G401 (cell line): ENCODE measurements at places on chromosomes 2 and 18. TPM values are rescaled to one million over a fixed set of nuclear protein-coding genes. Genes with fewer than 3 reads are reported as not detected.

The FSIP2 gene
- total RNA-seq = not detected in 2 replicates

The IL36B gene
- total RNA-seq = not detected in 2 replicates

DNA sequence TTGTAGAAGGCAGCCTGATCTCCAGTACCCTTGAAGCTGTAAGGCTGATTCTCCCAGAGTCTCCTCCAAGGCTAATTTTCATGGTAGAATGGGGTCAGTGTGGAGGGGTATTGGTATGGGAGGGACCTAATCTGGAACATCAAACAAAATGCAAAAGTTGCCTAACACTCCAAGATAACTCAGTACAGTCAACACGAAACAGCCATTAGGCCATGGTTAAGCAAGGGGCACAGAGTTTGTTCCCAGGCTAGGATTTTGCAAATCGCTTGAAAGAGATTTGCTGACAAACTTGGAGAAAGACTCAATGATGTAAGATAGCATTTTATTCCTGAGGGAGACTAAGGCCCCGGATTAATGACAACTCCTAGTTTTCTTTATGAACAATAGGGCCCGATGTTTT, 5.4 kb downstream of the PID1 start:
- no peak for DNase-seq

The NGEF gene
- total RNA-seq = 0.31 and 0.75 TPM in 2 replicates

GRCh38 chr2:26534865-26535662, 57.1 kb upstream of the OTOF start:
- no peak for DNase-seq

- no peak for DNase-seq
Measured at GRCh38 chr2:72041638-72042111, 106.0 kb downstream of the CYP26B1 start.

GRCh38 chr18:37577051-37577611, 11.5 kb upstream of the CELF4 start:
- DNase-seq = no peak

The PKP4 gene
- 29.0 and 41.2 TPM in 2 replicates for total RNA-seq

GRCh38 chr2:48715042-48715899, 40.3 kb downstream of the LHCGR start:
- DNase-seq = no peak

DNA sequence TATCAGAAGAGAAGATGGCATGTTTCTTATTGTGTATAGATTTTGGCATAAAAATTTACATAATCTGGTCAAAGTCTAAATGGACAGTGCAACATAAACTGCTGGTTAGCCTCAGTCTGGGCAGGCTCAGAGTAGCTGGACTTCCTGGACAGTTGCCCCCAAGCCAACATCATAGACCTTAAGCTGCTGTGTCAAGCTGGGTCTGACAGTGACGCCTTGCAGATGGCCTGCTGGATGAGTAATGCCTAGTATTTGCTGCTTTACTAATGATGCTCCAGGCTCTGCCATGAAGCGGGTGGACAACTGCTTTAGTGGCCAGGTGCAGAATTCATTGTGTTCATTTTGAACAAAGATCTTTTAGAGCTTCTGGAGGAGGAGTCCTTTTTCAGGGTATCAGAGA, 603.7 kb upstream of the ZEB2 start:
- DNase-seq = no peak

DNA sequence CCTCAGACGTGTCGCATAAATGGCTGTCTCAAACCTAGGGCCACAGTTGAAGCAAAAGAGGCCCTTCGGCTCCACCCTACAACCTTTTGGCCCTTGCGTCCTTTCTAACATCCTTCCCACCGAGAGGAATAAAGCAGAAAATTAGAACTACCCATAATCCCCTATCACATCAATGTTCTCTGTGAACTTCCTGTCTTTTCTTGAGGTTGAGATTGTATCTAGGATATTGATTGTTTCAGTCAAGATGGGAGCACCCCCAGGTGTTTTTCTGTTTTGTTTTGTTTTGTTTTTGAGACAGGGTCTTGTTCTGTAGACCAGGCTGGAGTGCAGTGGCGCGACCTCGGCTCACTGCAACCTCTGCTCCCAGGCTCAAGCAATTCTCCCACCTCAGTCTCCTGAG, 23.6 kb downstream of the INPP5D start:
- DNase-seq = no peak

The KIF5C gene
- total RNA-seq = 9.3 and 10.7 TPM in 2 replicates

The CCDC150 gene
- total RNA-seq = 9.1 and 18.0 TPM in 2 replicates

DNA sequence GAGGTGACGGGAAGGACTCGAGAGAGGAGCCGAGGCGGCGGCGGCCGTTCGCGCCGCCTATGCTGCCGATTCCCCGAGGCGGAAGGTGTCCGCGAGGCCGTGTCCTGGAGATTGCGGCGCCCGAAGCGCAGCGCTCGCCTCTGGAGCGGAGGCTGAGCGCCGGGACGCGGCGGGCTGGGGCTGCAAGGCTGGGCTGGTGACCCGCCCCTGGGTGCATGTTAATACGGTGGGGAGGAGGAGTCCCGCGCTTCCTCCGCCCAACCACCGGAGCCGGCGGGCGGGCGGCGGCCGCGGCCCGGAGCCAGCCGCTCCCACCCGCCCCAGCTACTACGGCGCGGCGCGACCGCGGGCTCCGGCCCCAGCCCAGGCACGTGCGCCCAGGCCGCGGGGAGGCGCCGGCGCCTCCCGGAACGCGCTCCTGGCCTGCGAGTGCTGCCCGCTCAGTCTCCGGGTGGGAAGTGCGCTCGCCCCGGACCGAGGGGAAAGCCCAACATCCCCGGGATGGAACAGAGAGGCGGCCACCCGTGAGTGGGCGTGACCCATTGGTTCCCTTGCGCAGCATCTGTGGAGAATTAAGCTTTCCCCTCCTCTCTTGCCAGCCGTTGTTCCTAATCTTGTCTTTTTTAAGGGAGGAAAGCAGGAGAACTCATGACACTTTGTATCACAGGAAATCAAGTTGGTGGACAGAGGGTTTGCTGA, at the start of gene DLGAP1:
Gene DLGAP1, minus strand, starts transcription at position 195 of the 699 bp plus-strand sequence.
- DNase-seq = peak; percentile 79

DNA sequence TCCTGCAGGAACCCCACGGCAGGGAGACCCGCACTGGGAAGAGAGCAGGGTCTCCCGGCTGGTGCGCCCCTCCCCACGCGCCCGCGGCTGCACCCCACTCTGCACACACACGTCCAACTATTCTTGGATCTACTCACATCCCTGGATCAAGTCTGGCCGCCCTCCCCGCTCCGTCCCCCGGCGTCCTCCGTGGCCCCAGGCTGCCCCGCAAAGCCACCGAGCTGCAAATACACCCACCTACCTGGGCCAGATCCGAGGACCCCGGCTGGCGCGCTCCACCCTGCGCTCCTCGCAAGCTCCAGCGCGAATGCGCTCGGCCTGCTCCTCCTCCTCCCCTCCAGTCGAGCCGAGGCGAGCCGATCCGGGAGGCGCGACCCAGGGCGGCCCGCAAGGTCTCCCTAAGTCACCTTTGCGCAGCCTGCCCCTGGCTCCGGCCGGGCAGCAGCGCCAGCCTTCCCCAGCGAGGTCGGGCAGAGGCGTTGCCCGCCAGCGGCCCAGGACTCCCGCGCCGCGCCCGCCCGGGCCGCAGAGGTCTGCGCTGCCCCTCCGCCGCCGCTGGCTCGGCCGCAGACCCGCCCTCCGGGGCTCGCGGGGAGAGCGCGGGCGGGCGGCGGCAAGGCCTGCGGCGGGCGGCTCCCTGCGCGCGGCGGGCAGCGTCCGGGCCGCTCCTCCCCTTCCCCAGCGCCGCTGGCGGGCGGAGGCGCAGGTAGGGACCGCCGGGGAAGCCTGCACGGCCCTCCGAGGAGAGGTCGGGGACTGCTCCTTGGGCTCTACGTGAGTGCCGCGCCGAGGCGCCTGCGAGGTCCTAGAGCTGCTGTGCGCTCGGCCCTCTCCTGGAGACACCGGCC, 126.0 kb downstream of the OSBPL1A start:
- peak; percentile 56 for DNase-seq

The ERBB4 gene
- not detected in 2 replicates for total RNA-seq
